ENCODE measurements at places on chromosomes 1 and 21.

- DNase-seq: no peak
These were observed 56.5 kb upstream of the ESRRG start for GRCh38 chr1:216779686-216780085.

DNA sequence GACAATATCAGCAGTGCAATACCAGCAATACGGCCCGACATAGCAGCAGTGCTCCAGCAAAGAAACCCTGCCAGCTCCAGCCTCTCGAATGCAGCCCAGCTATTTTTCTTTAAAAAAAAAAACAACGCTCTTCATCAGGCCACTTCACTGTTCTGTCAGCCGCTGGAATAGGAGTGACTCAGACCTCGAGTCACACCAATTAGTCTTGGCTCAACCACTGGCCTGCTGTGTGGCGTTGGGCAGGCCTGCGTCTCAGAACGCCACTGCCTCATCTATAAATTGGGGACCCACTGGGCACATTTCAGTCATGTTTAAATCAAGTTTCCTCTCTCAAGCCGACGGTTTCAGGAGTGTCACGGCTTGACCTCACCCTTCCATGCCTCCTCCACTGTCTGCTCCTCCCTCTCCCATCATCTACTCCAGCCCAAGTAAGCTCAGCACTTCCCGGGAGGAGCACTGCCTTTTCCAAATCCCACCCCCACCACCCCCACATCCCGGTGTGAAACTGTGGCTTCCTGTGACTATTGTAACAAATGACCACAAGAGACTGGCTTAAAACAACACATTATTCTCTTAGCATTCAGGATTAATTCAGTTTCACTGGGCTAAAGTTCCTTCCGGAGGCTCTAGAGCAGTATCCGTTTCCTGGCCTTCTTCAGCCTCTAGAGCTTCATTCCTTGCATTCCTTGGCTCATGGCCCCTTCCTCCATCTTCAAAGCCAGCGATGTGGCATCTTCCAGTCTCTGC, 71.9 kb upstream of the EFHD2 start:
- DNase-seq: no peak

- no peak for DNase-seq
These were observed 18.4 kb upstream of the COL6A2 start for GRCh38 chr21:46079352-46080170.

- no peak for DNase-seq
These were observed 3.2 kb downstream of the COL16A1 start for GRCh38 chr1:31700468-31701090.

DNA sequence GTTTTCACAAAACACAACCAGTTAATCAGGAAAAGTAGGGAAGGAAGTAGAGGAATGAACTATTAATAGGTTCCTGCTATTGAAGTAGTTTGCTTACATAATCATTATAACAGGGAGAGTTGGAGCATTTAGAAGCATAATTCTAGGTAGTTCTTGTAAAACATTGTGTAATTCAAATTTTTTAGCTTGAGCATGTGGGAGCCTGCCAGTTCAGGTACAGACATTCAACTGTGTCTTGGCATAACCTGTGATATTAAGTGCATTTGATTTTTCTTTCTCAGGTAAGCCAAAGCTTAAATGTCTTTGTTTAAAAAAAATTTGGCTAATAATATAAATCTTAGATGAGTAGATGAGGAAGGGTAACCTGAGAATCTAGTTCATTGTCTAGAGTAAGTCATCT, 3.4 kb downstream of the YTHDF2 start:
- DNase-seq: no peak

Measured in erythroblast (primary cell).